NCI-H526 treated with DMSO at 0.1 percent for 48 hours (cell line): ENCODE measurements at places on chromosomes 12 and 14.
A peak's percentile ranks its signal among the peaks of the same experiment; 100 is the strongest.

DNA sequence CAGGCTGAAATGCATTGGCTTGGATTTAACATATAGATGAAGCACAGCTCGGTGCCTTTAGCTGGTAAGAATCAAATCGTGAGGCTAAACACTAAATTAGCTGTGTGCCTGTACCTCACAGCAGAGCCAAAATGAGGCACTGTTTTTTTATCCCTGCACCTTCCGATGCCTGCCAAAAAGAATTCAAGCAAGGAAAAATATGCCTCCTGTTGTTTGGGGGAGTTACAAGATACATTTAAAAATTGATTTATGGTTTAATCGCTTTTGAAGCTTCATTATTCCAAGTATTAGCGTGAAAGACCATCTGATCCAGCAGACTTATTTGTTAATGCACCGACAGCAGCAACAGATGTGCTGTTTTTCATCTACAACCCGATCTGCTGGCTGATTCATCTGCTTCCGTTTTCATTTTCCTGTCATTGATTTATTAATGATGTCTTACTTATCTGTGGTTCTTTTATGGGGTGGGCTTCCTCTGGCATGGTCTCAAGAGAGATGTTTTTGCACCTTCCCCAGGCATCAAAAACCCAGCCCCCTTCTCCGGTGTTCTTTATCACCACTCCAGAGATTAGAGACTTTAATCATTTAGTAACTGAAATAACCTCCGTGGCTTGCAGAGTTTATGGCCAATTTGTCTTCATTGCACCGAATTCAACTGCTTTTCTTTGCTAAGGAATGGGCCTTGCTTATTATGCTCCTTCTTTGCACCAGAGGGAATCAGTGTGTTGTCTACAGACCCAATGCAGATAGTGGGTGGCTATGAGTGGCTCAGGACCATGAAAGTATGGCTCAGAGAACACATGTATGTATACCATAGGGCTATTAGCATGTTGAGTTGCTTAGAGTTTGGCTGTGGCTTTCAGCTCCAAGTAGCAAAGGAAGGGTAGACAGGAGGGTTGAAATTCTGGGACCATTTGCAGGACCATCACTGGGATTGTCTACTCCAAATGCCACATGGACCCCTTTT lies 166.8 kb upstream of the TMEM260 start:
- DNase-seq, result no peak

DNA sequence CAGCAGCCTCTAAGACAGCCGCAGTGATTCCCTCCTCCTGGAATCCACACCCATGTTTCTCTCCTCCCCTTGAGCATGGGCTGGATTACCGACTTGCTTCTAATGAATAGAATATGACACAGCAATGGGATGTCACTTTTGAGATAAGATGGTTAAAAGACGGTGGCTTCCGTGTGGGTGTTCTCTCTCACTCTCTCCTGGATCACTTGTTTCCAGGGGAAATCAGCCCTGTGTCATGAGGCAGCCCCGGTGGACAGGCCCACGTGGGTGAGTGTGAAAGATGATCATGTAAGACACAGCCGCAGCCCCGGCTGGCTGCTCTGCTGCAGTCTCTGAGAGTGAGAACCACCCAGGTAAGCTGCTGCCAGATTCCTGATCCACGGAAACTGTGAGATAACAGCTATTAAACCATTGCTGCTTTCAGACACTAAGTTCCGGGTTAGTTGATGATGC lies 10.7 kb downstream of the MOAP1 start:
- DNase-seq, result no peak

DNA sequence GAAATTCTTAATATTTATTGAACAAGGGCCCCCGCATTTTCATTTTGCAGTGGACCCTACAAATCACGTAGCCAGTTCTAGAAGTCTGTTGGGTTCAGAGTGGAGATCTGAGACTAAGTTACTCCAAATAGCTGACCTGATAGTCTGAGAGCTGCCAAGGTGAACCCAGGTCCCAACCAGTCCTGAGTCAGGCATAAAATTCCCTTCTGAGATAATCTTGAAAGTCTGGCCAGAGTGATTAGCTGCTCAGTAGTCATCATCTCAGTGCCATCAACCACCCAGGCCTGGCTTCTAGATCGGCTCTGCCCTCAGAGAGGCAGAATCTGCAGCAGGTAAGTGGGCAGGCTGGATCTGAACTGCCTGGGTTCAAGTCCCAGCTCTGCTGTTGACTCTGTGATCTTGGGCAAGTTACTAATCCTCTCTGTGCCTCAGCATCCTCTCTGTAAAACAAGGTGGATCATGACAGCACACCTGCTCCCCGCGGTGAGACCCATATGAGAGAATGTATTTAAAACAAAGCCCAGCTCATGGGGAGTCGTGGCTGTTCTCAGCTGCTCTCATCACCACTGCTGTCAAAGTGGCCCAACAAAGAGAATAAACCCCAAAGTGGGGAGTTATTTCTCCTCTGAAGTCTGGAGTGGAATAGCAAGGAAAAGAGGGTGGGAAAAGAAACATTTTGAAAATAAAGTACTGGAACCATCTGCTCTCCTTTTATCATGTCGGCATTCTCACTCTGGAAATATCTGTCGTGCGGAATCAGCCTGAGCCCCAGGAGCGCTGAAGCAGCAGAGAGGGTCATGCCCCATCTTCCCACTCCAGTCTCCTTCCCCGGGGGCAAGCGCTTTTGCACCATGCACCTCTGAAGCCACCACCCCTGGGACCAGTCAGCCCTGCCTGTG lies 193.3 kb downstream of the DPF3 start:
- no peak for DNase-seq

GRCh38 chr12:53034459-53034858 lies 15.4 kb upstream of the TNS2 start:
- no peak for DNase-seq

DNA sequence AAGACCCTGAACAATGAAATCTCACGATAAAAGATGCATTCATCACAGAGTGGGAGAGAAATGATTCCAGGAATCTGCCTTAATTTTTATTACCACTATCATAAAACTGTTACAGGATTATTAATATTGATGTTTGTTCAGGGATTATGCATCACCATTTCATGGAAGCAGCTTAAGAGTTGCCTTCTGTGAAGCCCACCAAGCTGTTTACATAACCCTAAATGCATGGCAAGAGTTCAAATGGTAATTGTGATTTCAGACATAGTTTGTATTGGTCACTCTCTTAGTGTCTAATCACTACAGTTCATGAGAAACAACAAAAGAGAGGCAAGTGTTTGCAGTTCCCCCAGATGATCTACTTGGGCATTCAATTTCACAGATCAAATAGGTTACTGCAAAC lies 527.7 kb downstream of the RPS29 start:
- DNase-seq, result no peak

GRCh38 chr14:49928015-49928414 lies 35.1 kb downstream of the ARF6 start:
- no peak for DNase-seq

- DNase-seq, result no peak
Measured at GRCh38 chr14:41137741-41138140, 468.9 kb upstream of the LRFN5 start.

- DNase-seq, result no peak
Measured at GRCh38 chr14:98103705-98104104, 1168.3 kb downstream of the BCL11B start.

DNA sequence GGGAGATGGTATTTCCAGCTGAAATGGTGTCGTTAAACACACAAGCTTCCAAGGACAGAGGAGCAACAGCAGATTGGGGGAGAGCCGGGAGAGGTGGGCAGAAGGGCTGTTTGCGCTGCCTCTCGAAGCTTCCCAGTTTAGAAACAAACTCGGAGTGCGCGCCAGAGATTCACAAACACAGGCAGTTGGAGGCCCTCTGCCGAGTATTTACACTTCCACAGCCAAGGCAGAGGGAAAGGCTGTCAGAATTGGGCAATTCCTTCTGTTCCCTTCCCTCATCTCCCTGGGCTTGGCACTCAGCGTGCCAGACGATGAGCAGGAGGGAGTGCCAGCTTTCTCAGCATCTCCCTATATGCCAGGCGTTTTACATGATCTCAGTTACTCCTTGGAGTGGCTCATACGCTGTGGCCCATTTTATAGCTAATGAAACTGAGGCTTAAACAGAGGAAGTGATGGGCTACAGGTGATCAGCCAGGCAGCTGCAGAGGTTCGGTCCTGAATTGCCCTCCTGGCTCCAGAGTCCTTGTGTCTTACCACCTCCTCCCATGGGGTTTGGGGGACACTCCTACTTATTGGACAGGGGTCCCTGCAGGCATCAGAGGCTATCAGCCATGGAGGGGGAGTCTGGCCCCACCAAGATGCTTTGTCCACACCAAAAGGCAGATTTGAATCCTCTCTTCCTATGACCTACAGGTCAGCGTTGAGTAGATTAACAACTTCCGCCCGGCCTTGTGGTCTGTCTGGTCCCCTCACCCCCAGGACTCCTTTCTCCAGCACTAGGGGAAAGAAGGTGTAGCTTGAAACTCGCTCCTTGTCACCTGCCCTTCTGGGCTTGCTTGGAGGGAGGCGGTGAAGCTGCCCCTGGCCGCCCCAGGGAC lies 3.1 kb downstream of the FAM222A start:
- DNase-seq, result no peak

GRCh38 chr14:29804481-29805266 lies 123.0 kb downstream of the PRKD1 start:
- DNase-seq, result no peak

DNA sequence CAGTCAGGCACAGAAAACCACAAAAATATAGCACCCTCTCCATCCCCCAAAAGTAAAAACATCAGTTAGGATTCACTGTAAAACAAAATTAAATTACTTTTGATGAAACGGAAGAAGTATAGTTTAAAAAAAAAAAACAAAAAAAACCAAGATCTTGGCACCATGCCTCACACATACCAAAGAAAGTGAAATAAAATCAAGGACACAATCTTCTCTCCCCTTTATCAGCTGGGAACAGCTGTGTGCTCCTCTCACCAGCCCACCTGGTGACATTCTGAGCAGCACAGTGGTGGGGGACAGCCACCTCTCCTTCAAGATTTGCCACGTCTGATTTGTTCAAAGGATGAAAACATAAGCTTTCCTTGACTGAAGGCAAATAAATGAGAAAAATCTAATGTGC lies 55.5 kb downstream of the ESR2 start:
- no peak for DNase-seq

- no peak for DNase-seq
Measured at GRCh38 chr12:23423796-23424195, 525.7 kb downstream of the SOX5 start.

- peak; percentile 51 for DNase-seq
Measured at GRCh38 chr12:122951979-122952892, 14.0 kb downstream of the ABCB9 start.

DNA sequence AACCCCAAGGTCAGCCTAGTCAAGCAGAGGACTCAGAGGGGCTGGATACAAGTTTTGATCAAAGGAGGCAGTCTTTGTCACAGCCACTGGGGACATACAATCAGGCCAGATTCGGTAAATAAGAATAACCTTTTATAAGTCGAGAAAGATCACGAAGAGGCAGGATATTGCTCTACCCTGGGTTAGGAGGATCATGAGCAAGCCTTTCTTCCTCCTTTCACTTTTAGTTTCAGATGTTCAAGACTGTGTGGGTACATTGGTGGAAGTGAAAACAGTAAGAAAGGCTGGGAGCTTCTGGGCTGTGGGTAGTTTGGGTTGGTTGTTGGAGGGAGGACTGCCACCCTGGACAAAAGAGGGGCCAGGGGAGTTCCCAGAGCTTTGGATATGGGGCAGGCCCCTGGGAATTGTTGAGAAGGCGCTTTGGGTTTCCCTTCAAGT lies 127.7 kb downstream of the SNAPC1 start:
- DNase-seq, result no peak

- no peak for DNase-seq
Measured at GRCh38 chr12:21745258-21745657, 29.2 kb downstream of the KCNJ8 start.

DNA sequence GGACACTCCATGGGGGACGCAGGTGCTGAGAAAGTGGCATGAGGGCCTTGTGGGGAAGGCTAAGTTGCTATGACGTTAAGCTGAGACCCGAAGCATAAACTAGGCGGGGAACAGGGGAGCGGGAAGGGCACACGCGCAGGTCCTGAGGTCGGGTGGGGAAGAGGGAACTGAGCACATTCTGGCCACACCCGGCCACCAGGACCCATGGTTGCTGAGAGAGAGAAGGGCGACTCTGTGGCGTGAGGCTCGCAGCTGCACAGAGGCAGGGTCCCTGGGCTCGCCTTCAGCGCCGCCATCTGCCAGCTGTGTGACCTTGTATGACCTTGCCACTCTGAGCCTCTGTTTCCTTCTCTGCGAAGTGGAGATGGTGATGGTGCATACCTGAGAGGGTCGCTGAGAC lies 182.5 kb downstream of the PHETA1 start:
- no peak for DNase-seq

GRCh38 chr12:6425590-6426531 lies 18.9 kb upstream of the CD27 start:
- no peak for DNase-seq
